Activated CD4-positive, alpha-beta T cell treated with anti-CD3 and anti-CD28 coated beads, Interleukin-2, amount 50 U/mL, for 24 hours (primary cell): ENCODE measurements at places on chromosomes 7 and 10.

DNA sequence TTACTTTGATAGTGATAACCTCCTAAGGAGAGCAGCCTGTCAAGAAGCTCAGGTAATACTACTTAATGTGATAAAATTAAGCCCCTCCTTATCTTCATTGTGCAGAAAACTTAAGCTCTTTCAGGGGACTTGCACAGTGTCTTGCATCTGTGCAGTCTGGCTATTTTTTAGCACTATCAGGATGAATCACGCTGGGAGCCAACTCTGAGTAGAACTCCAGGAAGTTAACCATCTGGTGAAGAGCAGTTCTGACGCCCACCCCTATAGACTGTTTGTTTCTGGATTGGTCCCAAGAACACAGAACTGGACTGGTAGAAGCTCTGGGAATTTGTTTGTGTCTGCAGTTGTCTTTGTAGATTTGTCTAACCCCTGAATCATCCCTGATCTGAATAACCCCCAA lies 41.9 kb downstream of the AGK start:
- DNase-seq, result no peak

GRCh38 chr7:13092708-13093005 lies 405.2 kb downstream of the ARL4A start:
- no peak for DNase-seq

DNA sequence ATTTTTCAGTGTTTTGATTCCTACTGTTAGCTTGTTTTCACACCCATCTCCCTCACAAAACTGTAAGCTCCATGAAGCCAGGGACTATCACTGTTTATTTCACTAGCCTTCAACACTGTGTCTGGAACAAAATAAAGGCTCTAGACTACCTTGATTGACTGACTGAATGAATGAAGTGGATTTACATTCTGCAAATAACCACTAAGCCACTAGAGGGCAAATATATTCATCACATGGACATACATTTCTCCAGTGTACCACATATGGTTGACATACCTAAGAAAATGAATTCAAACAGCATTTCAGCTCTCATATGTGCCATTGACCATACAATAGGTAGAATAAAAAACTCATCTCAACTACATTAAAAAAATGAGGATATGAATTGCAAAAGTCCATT lies 185.9 kb downstream of the RAB11FIP2 start:
- DNase-seq, result no peak

DNA sequence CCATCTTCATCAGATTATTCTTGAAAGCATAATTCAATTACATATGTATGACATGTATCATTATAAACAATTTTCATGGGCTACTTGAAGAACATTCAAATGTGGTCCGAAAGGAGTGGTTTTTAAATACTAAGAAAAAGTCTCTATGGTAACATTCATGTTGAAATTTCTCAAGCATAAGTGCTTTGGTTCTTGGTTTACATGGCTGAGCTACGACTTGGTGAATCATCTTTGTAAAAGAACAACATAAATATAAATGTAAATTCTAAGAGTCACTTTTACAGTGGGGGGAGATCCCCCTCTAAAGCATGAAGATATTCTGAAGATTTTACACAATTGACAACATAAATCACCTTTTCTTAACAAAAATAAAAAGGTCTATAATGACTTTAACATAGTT lies 118.6 kb downstream of the MAGI2 start:
- DNase-seq, result no peak

DNA sequence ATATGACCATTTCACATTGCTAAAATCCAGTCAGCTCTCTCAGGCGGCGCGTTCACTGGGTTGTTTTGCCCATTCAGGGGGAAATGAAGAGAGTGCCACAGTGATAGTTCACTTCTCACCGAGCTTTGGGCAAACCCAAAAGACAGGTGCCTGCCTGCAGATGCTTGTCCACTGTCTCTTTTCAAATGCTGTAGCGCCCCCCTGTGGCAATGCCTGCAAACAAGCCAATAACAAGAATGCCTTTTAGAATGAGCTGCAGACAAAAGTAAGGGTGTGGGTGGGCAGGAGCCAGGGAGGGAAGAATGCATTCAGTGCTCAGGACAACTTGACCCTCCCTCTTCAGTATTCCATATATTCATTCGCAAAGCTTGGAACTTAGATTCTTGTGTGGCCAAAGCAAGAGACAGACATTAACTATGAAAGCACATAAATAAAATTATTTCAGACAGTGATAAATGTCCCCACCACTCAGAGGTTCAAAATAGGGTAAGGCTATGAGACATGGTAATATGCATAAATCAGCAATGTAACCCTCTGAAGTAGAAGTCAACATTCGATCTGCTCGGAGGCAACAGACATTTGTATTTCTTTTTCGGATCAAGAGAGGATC lies 86.9 kb downstream of the JAZF1 start:
- DNase-seq, result peak; percentile 28

DNA sequence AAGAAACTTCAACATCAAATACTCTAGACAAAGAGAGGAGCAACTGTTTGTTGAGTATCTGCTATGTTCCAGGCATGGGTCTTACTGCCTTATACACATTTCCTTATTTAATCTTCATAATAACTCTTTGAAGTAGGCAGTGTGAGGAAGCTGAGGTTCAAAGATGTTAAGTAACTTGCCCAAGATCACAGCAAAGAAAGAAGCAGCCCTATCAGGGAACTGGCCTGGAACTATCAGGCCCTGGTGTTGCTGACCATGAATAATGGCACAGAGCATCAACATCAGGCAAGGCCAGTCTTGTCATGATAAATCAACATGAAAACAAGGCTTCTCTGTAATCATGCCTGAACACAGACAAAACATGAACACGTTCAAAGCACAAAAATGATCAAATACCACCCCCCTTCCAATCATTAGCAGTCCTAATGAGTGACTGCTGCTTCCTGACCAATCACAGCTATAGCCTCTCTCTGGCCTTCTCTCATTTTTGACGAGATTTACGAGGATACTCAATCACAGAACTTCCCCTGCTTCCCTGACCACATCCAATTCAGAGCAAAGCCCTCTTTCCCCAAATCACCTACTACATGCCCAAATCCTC lies 2.3 kb downstream of the GSDME start:
- no peak for DNase-seq

GRCh38 chr10:124068929-124069328 lies 24.5 kb downstream of the CHST15 start:
- no peak for DNase-seq

- DNase-seq, result no peak
Observed at GRCh38 chr7:79922894-79923293, 211.7 kb upstream of the GNAI1 start.

GRCh38 chr7:148611692-148612091 lies 21.1 kb downstream of the C7orf33 start:
- no peak for DNase-seq

GRCh38 chr7:45984386-45985295 lies 63.6 kb upstream of the IGFBP3 start:
- no peak for DNase-seq

- no peak for DNase-seq
Observed at GRCh38 chr10:9103301-9103700, 1048.8 kb downstream of the GATA3 start.

DNA sequence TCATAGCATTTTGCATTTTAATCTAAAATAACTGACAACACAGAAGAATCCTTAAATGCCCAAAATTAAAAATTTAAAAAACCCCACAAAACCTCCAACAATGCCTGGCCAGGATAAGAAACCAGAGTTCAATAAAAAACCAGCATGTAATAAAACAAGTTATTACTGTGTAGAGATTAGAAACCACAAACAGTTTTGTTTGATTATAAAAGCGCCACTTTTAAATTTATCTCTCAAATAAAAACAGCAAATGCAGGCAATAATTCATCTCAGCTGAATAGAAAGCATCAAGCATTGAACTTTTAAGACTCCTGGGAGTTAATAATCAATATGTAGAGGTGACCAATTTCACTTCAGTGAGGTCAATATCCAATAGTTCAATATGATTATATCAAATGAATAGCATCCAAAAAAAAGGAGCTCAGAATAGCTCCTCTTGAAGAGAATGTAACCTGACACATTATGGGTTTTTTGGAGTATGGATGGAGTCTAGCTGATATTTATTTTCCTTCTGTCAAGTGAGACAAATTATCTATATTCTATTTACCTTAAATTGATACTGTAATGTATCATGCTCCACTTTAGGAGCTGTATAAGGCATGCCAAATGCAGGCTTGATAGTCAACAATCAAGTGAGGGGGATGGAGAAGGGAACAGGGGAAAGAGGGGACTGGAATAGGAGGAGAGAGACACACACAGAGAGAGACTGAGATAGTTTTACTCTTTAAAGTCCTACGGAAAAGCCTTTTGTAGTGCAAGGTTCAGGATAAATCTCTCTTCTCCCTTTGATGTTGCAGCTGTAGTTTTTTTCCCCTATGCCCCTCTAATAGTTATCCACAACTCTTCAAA lies 130.9 kb downstream of the RSU1 start:
- no peak for DNase-seq

GRCh38 chr7:44372560-44373417 lies 47.4 kb upstream of the CAMK2B start:
- no peak for DNase-seq

GRCh38 chr7:129864042-129864441 lies 88.7 kb downstream of the UBE2H start:
- no peak for DNase-seq

- no peak for DNase-seq
Observed at GRCh38 chr10:93852476-93853095, 41.2 kb upstream of the SLC35G1 start.

DNA sequence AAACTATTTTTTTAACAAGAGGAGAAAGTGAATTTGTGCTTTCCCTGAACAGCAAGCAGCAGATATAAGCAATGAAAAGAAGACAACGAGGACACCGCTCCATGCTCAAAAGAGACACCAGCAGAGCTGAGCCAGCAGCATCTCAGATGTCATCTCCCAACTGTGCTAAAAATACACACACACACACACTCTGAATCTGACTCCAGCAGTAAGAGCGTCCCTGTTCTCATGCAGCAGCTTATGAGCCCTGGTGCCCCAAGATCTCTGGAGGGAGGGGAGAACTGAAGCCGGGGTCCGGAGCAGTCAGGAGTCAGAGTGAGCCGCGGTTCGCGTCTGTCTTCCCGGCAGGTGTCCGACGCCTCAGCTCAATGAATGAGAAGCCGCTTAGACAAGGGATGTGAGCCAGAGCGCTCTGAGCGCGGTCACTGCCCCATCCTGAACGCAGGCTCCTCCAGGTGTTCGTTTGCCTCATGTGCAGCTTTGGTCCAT lies 49.2 kb downstream of the SVIL start:
- no peak for DNase-seq

GRCh38 chr10:103350517-103351260 lies at the start of gene PCGF6:
Gene PCGF6 (minus strand): TSS chr10:103351140. CDS start chr10:103351066, 74 bp downstream.
- peak; percentile 60 for DNase-seq

GRCh38 chr10:71998119-71998839 lies 34.1 kb downstream of the CHST3 start:
- DNase-seq, result no peak

- DNase-seq, result no peak
Observed at GRCh38 chr7:137283153-137283552, 60.4 kb downstream of the PTN start.

DNA sequence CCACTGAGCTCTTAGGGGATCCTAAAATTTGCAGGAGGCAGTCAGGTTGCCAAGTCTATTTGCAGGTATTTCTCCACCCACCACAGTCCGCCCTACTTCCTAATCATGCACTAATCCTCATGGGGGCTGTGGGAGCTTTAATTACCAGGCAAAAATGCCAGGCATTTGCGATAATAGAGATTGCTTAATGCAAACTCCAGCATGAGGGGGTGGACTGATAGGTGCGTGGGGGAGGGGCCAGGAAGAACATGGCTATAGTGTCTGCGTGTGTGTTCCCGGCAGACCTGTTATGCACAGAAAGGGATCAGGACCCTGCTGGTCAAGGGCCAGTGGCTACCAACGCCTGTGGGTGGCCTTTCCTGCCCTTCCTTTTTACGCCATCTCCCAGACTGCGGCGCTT lies 15.6 kb upstream of the AQP1 start:
- DNase-seq, result no peak

- DNase-seq, result no peak
Observed at GRCh38 chr7:37698276-37698675, 14.7 kb downstream of the GPR141 start.

DNA sequence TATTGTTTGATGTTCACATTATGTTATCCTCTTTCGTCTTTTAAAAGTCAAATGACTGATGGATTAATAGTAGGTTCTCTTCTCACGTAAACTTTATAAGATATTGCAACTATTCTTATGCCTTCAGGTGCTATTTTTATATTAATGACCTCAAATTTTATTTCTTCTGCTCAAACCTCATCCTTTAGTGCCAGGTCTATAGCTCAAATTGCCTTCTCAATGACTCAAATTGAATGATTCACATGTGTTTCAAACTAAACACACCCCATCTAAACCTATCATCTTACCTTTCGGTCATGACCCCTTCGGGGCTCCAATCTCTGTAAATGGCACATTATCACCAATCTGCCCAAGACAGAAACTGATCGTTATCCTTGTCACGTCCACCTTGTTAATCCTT lies 22.0 kb upstream of the LIPF start:
- DNase-seq, result no peak

- DNase-seq, result no peak
Observed at GRCh38 chr7:52537051-52537450, 498.4 kb upstream of the POM121L12 start.

GRCh38 chr10:91159254-91159783 lies 61.1 kb upstream of the PCGF5 start:
- no peak for DNase-seq

GRCh38 chr7:113705439-113705838 lies 213.4 kb downstream of the PPP1R3A start:
- DNase-seq, result no peak

DNA sequence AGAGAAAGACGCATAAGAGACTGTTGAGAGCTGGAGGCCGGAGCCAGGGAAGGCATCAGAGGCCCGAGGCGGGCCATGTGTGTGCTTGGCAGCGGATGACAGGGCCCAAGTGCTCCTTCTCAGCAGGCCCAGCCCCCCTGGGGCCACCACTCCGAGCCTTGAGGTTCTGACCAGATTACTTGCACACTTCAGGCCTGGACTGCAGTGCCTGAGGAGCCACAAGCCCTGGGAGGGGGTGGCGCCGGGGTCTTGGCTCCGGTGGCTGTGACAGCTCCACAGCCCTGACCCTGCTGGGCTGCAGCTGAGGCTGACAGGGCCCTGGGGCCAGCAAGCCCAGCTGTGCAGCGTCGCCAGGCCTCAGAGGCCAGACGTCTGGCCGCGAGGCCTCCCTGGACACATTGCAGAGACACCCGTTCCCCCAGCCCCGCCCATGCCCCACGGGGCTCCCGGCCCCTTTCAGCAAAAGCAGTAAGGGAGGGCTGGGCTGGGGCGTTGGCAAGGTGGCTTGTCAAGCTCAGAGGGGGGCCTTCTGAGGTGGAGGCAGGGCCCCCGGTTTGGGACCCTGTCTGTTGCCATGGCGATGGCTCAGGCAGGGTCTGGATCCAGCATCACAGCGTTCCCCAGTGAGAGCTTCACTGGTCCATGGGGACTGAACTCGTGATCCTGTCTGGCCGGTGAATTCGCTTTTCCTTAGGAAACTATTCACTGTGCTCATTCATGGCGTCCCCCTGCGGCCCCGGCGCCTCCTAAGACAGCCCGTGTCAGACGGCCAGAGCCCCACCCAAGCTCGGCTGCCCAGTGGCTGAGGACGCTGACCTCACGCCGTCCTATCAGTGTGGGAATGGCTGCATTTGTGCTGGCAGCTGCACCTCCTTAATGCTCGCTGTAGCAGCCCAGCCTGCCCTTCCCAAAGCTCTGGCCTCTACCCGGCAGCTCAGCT lies 5.7 kb downstream of the ELN start:
- DNase-seq, result no peak
